ENCODE measurements at places on chromosomes 16 and 17.
A peak's percentile ranks its signal among the peaks of the same experiment; 100 is the strongest.

DNA sequence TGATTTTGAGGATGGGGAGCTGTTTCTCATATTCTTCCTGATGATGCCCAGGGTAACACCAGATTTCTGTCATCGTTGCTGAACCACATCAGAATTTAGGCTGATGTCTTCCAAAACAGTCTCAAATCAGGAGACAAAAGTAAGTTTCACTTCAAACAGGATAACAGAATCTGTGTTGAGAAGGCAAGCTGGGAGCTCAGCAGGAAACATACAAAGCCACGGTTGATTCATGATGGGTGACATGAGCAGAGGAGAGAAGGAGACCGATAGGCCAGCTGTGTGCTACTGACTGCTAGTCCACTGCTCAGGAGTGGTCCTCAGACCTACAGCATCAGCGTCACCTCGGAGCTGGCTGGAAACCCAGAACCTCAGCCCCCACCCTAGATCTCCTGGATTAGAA, 62.9 kb upstream of the RCVRN start:
- no peak for DNase-seq

GRCh38 chr16:53651357-53651756, 52.3 kb downstream of the RPGRIP1L start:
- DNase-seq, result no peak

- no peak for DNase-seq
Measured at GRCh38 chr16:66205287-66206231, 160.9 kb upstream of the CDH5 start.

- DNase-seq, result no peak
Measured at GRCh38 chr17:77107506-77108433, 33.0 kb upstream of the SEC14L1 start.

DNA sequence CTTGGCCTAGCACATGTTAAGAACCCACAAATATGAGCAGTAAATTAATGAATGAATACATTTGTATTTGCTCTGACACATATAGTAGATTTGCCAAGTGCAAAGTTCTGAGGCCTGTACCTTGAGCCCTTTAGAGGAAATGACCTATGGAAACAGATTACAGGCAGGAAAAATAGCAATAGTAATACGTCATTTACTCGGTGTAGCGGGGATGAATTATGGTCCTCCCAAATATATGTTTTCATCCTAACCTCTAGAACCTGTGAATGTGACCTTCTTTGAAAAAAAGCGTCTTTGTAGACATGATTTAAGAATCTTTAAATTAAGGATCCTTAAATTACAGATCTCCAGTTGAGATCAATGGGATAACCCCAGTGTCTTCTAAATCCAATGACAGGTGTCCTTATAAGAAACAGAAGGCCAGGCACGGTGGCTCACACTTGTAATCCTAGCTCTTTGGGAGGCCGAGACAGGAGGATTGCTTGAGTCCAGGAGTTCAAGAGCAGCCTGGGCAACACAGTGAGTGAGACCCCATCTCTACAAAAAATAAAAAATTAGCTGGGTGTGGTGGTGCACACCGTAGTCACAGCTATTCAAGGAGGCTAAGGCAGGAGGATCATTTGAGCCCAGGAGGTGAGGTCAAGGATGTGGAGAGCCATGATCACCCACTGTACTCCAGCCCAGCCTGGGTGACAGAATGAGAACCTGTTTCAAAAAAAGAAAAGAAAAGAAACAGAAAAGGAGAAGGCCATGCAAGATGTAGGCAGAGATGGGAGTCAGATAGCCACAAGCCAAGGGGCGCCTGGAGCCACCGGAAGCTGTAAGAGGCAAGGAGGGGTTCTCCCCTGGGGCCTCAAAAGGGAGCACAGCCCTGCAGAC, 5.1 kb upstream of the ITPRIPL2 start:
- no peak for DNase-seq

DNA sequence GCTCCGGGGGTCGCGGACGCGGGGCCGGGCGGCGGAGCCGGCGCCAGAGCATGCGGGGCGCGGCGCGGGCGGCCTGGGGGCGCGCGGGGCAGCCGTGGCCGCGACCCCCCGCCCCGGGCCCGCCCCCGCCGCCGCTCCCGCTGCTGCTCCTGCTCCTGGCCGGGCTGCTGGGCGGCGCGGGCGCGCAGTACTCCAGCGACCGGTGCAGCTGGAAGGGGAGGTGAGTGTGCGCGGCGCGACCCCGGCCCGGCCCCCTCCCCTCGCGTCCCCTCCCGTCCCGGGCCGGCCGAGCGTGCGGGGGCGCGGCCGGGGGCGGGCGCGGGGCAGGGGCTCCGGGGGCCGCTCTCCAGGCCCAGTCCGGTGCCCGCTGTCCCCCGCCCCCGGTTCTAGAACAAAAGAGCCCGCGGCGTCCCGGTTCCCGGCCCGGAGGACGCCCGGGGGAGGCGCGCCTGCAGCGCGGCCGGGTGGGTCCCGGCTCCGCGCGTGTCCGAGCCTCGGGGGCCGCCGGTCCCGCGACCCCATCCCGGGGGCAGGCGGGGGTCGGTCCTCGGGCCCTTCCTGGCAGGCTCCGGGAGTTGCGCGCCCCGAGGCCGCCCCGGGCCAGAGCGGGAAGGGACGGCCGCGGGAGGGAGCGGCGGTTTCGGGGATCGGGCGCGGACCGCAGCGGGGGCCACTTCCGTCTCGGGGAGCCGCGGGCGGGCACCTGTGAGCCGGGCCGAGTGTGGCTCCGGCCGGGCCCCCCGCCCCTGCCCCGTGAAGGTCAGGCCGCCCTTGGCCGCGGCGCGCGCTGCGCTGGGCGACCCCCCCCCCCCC, 563 bp downstream of the METRNL start:
- peak; percentile 39 for DNase-seq

DNA sequence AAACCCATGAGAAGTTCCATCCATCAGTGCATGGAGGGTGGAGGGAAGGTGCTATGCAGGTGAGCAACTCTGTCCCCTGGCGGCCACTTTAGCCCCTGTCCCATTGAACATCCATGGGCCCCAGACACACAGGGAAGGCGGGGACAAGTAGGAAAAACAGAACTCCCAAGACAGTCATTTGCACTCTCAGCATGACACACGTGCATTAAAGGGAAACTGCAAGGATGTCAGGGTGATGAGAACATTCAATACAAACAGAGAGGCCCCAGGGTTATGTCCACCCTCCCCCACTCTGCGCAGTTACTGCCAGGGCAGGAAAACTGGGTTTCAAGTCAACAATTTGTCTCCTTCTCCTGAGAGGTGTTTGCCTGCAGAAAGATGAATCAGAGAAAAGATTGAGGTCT, 44.0 kb upstream of the AKTIP start:
- DNase-seq, result peak; percentile 27

- no peak for DNase-seq
Measured at GRCh38 chr16:15648135-15648730, 1.8 kb upstream of the NDE1 start.

DNA sequence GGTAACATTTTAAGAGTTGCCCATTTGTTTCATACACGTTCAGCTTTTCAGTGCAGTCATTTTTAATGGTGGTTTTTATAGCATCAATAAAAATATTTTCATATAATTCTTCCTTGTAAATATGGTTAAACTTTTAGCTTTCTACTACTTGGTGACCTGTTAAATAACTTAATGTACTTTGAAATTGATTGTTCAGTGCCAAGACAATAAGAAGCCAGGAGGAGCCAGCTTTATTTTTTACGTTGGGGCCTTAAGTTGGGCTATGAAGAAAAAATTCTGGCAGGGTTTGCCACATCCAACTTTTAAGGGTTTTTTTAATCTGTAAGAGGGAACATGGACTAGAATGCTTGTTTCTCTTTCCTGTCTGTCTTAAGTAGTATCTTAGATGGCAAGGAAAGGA, 284.2 kb downstream of the FTO start:
- DNase-seq, result no peak

- no peak for DNase-seq
Measured at GRCh38 chr16:8453359-8453758, 137.0 kb downstream of the TMEM114 start.

GRCh38 chr17:7404737-7405349, 946 bp upstream of the TMEM256 start:
- peak; percentile 82 for DNase-seq

DNA sequence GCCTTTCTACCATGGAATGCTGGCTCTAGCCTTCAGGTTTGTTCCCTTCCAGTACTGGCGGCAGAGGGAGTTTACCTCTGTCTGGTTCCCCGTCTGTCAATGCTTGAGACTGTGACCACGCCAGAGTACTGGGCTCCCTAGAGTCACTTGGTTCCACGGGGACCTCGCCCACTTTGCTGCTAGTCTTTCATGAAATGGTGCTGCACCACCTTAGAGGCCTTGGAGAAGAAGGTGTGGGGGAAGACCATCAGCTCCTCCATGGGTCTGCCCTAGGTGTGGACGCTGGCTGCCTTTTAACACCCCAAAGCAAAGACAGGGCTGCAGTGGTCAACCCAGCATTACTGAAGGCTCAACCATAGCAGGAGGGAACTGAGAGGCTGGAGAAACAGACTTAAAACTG, 55.3 kb upstream of the KSR1 start:
- no peak for DNase-seq

DNA sequence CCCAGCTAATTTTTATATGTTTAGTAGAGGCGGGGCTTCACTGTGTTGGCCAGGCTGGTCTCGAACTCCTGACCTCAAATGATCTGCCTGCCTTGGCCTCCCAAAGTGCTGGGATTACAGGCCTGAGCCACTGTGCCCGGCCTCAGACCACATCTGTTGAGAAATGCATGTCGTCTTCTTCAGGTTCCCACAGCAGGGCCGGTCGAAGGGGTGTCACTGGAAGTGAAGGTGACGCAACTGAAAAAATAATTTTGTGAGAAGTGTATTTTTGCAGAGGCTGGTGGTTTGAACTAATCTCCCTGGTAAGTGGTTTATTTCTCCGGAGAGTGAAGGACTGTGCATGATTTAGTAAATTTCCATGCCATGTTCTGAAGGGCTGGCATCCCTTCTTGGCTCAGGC, 33.4 kb upstream of the IL34 start:
- no peak for DNase-seq

- DNase-seq, result no peak
Measured at GRCh38 chr16:23107117-23107516, 42.1 kb downstream of the USP31 start.

DNA sequence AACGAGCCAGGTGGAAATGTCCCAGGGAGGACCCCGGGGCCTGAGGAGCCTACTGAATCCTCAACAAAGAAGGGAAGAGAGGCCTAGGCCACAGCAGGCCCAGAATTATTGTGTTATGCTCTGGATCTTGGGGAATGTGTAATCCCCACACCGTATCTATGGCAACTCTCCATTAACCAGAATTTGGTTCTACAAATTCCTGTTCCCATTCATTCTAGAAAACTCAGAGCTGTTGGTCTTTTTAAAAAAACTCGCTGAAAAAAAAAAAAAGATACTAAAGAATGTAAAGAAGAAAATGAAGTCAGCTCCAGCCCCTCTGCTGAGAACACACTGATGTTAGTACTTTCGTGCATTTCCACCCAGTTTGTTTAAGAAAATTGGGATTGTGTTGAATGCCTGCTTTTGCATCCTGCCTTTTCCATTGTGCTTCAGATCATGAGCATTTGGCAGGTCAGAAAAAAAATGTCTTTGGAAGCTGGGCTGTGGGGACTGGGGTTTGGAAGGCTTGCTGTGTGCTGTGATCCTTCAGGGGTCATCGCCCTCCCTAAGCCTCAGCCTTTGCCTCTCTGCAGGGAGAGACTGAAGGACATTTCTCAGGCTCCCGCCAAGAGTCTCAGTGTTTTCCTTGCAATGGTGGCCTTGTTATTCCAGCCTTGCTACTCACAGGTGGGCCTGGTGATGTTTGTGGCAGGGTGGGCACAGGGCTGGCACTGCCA, 69.5 kb downstream of the SREBF1 start:
- DNase-seq, result no peak

- peak; percentile 72 for DNase-seq
Measured at GRCh38 chr16:57736419-57737351, 1.1 kb downstream of the KATNB1 start.

DNA sequence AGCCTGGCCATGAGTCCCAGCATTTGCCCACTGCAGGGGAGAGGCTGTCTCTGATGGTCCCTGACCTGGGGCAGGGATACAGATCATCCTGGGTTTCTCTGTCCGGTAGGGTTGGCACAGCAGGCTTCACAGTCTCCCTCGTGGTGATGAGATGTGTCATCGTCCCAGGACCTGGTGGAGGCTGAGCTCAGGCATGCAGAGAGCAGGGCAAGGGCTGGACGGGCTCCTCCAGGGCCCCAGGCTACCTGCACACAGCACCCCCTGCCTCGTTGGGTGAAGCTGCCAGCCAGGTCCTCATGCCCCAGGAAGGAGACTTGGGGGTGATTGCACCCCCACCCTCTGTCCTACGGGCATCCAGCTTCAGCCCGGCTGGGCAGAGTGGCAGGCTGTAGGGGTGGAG, 155.8 kb upstream of the GSE1 start:
- no peak for DNase-seq

DNA sequence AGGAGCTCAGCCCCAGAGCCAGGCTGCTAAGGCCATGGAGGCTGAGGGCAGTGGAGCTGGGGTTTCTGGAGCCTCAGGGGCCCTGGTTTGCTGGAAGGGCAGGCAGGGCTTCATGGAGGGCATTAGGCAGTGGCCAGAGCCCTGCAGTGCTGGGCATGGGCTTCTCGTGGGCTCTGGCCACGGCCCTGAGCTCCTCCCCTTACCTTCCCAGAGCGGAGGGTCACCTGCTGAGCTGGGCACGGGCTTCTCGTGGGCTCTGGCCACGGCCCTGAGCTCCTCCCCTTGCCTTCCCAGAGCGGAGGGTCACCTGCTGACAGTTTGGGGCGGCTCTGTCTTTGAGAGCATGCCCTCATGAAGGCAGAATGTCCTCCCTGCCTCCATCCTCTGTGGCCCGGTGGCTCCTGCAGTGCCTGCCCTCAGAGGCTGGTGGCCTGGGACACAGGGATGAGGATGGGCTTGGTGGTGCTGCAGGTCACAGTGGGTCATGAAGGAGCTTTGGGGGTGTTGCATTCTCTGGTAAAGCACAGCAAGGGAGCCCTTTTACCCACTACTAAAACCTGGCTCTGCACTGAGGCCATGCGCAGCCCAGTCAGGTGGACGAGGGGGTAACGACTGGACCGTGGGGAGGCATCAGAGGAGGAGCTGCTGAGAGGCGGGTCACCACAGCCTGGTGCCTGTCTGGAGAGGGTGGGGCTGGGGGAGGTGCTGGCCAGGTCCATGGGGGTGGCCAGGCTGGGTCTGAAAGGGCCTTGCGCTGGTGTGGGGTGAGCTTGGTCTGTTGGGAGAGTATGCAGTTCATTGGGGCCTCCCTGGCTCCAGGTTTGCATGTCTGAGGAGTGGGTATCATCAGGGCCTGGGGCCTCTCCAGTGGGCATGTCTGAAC, 2.9 kb upstream of the RNPS1 start:
- DNase-seq, result no peak
